Activated CD4-positive, CD25-positive, alpha-beta regulatory T cell (primary cell): ENCODE measurements at places on chromosomes 3 and 15.

DNA sequence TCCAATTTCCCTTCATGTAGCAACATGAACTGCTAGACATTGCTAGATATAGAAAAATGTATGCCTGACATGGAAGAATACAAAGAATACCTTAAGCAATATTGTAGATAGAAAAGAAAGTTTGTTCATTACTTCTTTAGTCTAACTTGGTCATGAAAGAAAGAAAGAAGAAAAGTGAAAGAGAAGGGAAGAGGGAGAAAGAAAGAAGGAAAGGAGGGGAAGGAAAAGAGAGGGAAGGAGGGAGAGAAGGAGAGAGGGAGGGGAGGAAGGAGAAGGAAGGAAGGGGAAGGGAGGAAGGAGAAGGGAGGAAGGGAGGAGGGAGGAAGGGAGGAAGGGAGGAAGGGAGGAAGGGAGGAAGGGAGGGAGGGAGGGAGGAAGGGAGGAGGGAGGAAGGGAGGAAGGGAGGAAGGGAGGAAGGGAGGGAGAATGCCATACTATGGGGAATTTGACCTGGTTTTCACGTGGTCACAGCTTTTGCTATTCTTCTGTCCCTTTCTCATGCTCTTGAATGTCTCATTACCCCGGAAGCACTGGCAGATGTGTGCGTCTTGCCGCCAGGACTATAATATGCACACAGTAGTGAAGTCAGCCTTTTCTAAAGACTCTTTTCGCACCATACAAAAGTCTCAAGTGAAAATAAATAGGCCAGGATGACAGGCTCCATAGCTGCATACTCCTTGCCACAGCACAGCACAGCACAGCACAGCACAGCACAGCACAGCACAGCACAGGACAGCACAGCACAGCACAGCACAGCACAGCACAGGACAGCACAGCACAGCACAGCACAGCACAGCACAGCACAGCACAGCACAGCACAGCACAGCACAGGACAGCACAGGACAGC lies 78.2 kb downstream of the CHAC1 start:
- DNase-seq = no peak

- DNase-seq = no peak
These were observed 70.0 kb upstream of the CCDC39 start for GRCh38 chr3:180749322-180749721.

GRCh38 chr3:187758318-187758955 lies 13.2 kb upstream of the BCL6 start:
- no peak for DNase-seq

DNA sequence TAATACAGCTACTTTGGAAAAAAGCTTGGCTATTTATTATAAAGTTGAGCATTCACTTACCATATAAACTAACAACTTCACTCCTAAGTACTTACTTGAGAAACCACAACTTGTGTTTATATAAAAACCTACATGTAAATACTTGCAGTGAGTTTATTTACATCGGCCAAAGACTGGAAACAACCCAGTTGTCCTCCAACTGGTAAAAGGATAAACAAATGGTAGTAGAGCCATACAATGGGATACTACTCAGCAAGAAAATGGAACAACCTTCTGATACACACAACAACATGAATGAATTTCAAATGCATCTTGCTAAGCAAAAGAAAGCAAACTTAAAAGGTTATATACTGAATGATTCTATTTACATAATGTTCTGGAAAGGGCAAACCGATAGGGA lies 63.7 kb downstream of the SLC7A14 start:
- no peak for DNase-seq

GRCh38 chr3:74357881-74358280 lies 256.6 kb downstream of the CNTN3 start:
- no peak for DNase-seq

DNA sequence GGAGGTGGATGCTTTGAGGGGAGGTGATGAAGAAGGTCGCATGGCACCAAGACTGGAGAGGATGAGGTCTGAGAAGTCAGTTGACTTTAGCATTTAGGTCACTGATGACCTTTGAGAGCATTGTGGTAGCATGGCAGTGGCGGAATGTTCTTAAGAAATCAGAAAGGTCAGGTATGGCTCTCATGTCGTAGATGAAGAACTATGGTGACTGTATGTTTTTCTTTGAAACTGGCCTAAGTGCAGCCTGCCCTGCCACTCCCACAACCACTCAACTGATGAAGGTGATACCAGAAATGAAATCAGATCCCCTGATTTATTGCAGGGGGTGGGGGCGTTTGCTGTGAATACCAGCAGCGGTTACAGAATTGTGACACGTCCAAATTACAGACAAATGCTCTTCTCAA lies 102.6 kb downstream of the ITPR1 start:
- no peak for DNase-seq

GRCh38 chr15:74422652-74423430 lies 10.9 kb downstream of the SEMA7A start:
- DNase-seq = no peak

DNA sequence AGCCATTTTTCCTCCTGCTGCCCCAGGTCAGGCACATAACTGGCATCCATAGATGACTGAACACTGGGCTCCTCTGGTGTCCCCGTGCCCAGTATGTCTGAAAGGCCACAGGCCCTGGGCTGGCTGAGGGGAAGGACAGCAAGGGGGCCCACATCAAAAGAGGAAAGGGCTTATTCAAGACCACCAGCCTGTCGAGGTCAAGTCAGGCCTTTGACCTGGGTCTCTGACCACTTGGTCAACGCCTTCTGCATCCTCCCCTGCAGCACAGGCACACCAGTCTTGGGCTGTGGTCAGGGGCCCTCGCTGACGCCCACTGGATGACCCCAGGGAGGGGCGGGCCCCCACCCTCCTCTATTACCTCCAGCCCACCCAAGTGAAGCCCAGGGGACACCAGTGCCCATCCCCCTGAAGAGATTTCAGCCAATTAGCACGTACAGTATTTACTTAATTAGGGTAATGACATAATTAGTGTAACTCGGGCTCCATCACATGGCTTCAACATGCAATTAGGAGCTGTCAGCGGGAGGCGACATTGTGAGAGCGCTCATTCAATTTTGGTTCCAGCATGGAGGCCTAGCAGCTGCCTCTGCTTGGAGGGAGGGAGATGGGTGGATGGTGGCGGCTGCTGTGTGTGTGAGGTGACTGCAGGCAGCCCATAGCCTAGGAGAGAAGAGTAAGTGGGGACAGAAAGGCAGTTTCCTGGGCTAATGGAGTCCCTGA lies 13.5 kb upstream of the DNAH1 start:
- no peak for DNase-seq

- DNase-seq = no peak
These were observed 25.0 kb downstream of the GMPS start for GRCh38 chr3:155895379-155895900.

DNA sequence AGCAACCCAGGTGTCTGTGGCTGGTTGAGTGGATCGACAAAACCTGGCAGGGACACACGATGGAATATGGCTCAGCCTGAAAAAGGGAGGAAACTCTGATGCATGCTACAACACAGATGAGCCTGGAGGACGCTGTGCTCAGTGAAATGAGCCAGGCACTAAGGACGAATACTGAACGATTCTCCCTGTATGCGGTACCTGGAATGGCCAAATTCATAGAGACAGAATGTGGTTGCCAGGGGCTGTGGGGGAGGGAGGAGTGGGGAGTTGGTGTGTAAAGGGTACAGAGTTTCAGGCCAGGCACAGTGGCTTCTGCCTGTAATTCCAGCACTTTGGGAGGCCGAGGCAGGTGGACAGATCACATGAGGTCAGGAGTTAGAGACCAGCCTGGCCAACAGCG lies 35.1 kb downstream of the PCSK6 start:
- no peak for DNase-seq

- no peak for DNase-seq
These were observed 105.1 kb downstream of the MEX3B start for GRCh38 chr15:81940467-81941451.

DNA sequence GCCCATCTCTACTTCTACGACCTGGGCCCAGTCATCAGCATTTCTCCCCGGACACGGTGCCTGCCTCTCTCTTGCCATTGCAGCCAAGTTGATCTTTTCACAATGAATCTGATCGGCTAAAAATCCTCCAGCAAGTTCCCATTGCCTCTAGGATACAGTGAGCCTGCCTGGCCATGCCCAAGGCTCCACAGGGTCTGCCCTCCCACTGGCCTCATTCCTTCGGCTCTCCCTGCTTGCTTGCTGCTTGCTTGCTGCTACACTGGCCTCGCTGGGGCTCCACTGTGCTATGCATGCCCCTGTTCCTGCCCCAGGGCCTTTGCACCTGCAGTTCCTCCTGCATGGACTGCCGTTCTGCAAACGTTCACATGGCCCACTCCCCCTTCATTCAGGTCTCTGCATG lies 2.0 kb downstream of the ABTB1 start:
- DNase-seq = no peak

DNA sequence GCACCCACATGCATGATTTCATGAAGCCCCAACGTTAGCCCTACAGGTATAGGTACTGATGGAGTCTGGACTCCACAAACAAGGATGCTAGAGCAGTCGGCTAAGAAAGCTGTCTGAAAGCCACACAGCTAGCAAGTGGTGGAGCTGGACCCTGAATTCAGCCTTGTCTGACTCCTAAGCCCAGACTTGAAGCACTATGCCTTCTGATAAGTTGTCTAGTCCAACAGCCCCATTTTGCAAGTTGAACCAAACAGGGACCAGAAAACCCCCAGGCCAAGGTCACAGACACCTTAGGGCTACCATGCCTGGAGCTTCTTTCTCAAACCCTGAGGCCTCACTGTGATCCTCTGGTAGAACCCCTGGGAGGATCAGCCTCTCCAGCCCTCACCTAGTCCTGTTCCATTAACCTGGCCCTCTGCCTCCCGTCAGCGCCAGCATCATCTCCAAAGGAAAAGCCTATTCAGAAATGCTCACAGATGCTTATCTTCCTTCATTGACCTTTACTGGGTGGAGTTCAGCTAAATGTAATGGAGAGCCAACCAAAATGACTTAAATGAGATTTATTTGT lies 1.7 kb upstream of the SLCO2A1 start:
- no peak for DNase-seq

DNA sequence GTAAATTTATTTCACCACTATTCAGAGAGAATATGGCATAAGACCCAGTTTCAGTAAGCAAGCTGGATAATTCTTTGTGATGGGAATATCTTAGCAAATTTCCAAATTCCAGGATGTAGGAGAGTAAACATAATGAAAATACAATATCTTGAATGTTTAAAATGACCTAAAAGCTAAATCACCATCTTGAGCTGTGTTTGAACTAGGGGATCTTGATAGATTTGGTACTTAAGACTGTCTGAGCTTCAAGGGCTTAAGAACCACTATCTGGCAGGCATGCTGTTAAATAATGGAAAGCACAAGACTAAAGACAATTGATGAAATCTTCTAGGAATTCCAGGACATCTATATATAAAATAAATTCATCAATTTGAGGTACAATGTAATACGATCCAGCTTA lies 217.7 kb downstream of the ATP8B4 start:
- no peak for DNase-seq

GRCh38 chr3:152269831-152270734 lies 1.4 kb downstream of the MBNL1 start:
- DNase-seq = no peak

DNA sequence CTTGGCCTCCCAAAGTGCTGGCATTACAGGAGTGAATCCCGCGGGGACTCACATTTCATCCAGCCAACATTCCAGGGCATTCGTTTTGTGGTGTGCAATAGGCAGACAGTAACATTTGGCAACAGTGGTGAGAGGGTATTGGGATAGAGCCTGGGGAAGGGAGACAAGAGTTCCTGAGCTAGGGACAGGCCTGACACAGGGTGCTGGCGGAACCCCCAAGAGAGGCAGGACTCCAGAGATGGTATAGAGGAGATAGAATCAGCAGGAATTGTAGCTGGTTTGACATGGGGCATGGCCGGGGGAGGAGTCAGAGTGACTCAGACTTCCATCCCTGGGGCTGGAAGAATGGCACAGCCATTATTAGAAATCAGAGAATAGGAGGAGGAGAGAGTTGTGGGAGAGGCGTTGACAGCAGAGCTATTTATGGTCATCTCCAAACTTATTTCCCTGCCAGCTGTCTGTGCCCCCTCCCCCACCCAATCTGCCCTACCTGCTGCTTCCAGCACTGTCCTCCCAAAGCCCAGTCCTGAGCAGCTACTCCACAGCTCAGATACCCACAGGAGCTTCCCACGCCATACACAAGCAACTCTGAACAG lies 4.4 kb upstream of the IDH2 start:
- no peak for DNase-seq

- DNase-seq = no peak
These were observed 63.6 kb upstream of the MEF2A start for GRCh38 chr15:99502182-99502581.

- no peak for DNase-seq
These were observed 108.2 kb upstream of the KBTBD8 start for GRCh38 chr3:66889750-66890494.

- DNase-seq = no peak
These were observed 1.9 kb downstream of the TBL1XR1 start for GRCh38 chr3:177195242-177195991.

DNA sequence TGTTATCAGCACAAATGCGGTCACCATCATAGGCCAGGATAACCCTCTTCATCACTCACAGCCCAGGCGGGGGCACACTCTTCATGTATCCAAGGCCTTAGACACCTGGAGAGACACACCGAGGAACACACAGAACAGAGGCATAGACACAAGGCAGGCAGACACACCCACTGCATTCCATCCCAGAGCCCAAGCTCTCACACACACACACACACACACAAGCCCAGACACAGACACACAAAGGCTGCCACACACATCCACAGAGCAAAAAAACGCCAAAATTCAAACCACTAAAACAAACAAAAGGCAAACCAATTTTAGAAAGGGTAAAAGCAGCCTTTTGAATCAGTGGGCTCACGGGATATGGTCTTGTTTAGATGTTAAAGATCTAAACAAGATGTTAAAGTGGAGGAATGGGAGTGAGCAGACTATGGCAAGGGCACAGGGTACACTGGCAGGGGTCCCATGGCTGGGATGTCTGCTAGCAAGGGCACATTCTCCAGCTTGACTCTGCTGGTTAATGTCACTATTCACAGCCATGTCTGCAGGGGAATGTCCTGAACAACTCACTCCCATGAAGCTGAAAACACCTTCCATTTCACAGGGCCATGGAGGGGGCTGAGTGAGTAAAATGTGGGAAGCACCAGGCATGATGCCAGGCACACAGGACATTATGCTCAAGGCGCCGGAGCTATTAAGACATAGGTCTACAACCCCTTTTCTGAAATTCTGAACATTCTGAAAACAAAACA lies 14.9 kb upstream of the CRABP1 start:
- DNase-seq = no peak

- DNase-seq = peak; percentile 72
These were observed 1.0 kb downstream of the HYAL2 start for GRCh38 chr3:50321336-50322114.

GRCh38 chr3:114669614-114670013 lies 375.8 kb downstream of the TIGIT start:
- DNase-seq = no peak

DNA sequence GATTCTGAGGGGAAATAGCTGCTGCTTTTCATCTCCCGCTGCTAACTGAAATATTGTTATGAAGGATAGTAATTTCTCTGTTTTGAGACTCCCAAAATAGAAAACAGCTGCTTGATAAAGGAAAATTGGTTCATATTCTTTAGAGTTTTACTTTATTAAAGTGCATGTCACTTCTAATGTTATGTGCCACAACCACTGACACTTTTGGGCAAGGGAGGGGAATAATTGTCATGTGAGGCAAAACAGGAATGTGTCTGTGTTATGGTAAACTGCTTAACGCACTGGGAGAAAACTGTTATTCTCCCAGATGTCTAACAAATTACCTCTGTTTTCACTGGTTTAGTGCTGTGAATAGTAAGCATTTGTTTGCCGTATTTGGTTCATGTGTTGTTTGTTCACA lies 201.6 kb downstream of the PDZRN3 start:
- DNase-seq = no peak
